Activated CD4-positive, alpha-beta T cell treated with anti-CD3 and anti-CD28 coated beads, Interleukin-2, amount 10 ng/mL, durations not matched to agents 7 days and 5 days (primary cell): ENCODE measurements at places on chromosomes 6 and 20. TPM values are rescaled to one million over a fixed set of nuclear protein-coding genes. Genes with fewer than 3 reads are reported as not detected.

Gene VGLL2
- total RNA-seq: not detected

Gene ULBP3
- 1.1 TPM for total RNA-seq

Gene SLC32A1
- total RNA-seq: not detected

Gene CPNE5
- total RNA-seq: 0.47 TPM

Gene GNMT
- 1.1 TPM for total RNA-seq

- no peak for DNase-seq
These were observed 33.4 kb upstream of the PLN start for GRCh38 chr6:118514689-118515088.

DNA sequence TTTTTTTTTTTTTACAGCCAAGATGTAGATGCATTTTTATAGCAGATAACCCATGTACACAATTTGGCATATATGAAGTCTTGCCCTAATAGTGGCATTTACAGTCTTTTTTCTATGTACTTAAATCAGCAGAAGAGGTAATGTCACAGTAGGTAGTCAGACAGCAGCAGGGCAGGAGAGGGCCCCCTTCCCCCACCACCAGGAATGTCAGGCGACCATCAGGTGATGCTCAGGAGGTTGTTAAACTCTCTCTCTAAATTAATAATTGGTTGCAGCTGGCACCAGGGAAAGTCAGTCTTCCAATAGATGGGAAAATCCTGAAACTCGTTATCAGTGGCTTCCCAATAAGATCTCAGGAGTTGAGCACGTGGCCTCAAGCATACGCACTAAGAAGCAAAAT is 188.0 kb upstream of the ADGRB3 start:
- no peak for DNase-seq

DNA sequence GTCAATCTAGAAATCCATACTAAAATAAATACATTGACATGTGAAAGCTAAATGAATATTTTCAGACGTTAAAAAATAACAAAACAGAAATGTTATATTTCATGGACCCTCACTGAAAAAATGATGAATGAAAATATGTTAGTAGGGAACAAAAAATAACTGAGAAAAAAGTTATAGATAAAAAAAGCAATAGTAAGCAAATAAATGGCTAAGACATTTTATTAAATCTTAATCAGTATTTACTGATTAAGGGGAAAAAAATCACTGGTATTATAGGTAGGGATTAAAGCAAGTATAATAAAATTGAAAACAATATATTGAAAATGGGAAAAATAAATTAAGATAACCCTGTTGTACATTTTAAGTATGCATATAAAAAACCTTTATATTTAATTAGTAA is 468.1 kb upstream of the MANEA start:
- DNase-seq: no peak

- DNase-seq: no peak
These were observed 15.1 kb upstream of the GOPC start for GRCh38 chr6:117617210-117618035.

DNA sequence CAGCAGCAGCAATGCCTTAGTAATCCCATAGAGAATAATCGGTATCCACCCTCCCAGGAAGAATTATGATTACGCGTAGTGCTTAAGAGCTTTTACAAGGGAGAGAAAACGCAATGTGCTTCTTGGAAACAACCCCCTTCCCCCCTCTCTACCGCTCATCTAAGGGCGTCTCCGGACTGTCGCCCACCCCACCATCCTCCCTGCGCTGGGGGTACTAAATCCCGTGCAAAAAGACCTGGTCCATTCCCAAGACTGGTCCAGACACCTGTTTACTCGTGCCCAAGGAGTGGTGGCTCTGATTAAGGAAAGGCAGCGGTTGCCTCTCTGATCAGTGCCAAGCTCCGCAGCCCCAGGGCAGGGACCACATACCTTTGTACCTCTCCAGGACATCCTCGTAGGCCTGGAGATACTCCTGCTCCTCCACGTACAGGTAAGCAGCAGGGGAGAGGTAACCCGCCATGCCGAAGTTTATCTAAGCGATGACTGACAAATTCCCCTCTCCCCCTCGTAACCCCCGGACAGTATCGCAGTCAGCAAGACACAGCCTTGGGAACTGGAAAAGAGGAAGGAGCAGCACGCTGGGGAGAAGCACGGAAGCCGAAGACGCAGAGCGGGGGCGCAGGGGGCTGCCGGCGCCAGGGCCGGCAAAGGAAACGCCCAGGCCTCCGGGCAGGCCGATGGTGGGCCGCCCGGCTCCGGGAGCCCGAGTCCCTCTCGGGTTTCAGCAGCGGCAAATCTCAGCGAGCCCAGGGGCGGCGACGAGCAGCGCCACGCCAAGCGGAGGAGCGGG is 112.0 kb upstream of the BEND6 start:
- no peak for DNase-seq

DNA sequence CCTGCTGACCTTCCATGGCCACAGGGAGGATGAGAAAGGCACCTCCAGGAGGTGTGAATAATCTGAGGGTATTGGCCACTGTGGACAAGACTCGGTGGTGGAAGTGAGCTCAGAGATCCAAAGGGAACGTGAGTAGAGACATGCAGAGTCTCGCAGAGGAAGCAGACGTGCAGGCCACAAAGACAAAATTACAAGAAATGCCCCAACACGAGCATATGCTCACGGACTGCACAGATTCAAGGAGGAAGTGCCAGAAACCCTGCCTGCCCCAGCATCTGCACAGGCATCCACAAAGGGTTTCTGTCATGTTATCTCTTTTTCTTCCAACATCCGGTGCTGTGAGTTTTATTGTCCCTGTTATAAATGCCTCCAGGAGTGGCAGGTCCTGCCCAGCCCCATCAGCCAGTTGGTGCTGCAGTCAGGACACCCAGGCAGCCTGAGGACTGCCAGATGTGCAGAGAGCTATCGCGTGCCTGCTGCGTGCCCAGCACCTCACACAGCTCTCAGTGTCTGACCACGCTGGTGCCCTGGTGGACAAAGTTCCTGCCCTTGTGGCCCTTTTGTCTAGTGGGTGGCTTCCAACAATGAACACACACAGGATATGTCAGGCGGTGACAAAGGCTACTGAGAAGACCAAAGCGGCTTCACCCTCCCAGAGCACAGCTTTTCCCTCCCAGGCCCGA is 34.0 kb upstream of the FANCE start:
- peak; percentile 26 for DNase-seq

GRCh38 chr6:45589367-45589766 is 211.6 kb upstream of the SUPT3H start:
- no peak for DNase-seq

GRCh38 chr6:84508334-84508733 is 256.1 kb downstream of the TBX18 start:
- DNase-seq: no peak
